Stimulated activated CD8-positive, alpha-beta memory T cell treated with anti-CD3 and anti-CD28 coated beads, Interleukin-2, amount 100 ng/mL, for 1 hour (primary cell): ENCODE measurements at places on chromosomes 1 and 21.

DNA sequence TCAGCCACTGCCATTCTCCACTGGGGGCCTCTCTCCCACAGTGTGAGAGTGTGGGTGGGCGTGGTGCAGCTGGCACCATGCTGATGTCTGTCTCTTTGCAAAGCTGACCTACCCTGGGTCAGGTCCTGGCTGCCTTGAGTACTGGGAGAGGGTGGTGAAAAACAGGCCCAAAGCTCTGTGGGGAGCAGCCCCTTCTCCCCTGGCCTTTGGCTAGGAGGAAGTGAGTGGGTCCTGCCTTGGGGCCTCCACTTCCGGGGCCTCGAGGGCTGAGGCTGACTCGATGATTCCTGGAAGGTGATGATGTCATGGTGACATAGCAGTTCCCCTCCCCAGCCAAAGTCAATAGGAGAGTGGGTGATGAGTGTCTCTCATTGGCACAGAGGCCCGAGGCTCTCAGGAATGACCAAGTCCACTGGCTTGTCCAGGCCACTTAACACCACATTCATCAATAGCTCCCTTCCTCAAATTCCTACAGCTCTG, 53.0 kb downstream of the IER5 start:
- DNase-seq: no peak

DNA sequence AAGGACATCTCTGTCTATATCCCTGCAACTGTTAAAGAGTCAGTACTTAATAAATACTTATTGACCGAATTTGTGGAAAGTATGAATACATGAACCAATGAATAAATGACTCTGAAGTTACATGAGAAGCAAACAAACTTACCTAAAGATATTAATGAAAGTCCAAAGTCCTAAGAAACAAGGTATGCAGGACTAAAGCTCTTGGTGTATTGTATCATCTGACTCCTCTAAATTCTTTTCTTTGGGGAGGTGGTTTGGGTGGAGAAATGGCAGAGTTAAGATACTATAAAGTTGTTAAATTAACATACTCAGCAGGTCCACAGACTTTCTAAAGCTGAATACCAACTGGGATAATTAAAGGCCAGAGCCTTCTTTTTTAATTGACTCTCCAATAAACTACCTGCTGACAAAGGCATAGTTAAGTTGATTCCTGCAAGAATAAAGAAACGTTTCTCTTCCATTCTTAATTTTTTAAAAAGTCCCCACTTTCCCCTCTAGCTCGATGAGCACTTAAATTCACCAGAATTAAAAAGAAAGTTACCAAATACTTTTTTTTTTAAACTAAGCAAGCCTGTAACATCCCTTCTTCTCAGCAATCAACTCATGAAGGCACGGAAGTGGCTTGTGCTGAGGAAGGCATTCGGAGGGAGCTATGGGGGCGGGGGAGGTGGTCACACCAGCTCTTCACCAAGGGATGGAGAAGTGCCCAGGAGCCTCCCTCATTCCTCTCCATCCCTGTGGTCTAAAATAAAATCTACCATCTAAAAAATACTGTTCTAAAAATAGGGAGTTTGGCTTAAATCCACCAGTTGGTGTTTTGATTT, 61.1 kb downstream of the GADD45A start:
- no peak for DNase-seq

- DNase-seq: no peak
Measured at GRCh38 chr21:16377120-16377658, 647.4 kb downstream of the USP25 start.

GRCh38 chr1:105485207-105485606, 1571.3 kb upstream of the PRMT6 start:
- DNase-seq: no peak
